ENCODE measurements at places on chromosomes 4 and X. TPM values are rescaled to one million over a fixed set of nuclear protein-coding genes. Genes with fewer than 3 reads are reported as not detected.

DNA sequence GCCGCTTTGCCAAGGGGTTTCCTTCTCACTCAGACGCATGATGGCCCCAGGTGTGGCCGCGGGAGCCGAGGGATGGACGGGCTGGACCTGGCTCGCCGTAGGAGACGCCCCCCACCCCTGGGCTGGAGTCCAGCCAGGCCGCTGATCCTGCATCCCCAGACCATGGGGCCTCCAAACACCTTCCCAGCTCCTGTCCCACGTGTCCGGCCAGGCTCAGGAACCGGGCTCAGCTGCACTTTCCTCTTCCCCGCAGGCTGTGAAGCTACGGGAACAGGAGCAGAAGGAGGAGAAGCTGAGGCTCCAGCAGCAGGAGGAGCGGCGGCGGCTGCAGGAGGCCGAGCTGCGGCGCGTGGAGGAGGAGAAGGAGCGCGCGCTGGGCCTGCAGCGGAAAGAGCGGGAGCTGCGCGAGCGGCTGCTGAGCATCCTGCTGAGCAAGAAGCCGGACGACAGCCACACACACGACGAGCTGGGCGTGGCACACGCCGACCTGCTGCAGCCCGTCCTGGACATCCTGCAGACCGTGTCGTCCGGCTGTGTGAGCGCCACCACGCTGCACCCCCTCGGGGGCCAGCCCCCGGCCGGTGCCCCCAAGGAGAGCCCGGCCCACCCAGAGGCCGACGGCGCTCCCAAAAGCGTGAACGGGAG, 9.1 kb downstream of the AKAP17A start:
- DNase-seq, result no peak

The TDO2 gene
- total RNA-seq, result 520 TPM

The ADAM29 gene
- total RNA-seq, result not detected

The CXCL11 gene
- not detected for total RNA-seq

All from left lobe of liver (tissue), 2 donors.